ENCODE measurements at places on chromosomes 2 and 18.

DNA sequence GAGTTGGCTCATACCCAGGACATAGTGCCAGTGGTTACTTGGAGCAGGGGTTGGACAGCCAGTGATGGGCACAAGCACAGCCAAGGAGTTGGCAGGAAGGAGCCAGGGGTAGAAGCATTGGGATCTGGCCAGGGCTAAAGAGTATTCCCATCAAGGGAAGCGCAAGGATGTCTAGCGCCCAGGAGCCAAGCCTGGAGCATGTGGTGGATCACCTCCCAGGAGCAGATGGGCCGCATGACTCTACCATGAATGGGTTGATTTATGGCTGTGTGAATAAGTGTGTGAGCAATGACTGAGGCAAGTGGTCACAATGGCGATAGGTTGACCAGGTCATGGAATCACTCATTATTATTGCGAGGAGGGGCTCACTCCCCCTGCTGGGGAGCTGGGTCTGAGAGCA, 111.1 kb downstream of the FHOD3 start:
- DNase-seq = no peak

GRCh38 chr18:22348521-22349316, 69.0 kb downstream of the CTAGE1 start:
- DNase-seq = no peak

DNA sequence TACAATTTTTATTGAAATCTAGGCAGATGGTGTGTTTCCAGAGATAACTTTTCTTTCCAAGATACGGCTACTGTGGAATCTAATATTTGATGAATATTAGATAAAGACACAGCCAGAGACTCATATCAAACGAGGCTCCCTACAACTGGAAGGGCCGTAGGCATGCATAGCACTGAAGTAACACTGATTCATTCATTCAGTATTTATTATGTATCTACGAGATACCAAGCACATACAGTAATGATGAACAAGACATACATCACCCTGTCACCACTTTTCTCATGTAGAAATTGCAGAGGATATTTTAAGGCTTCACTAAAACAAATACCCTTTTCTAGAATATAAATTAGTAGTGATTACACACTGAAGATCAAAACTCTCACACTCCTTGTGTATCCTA, 74.5 kb downstream of the KCTD18 start:
- DNase-seq = no peak

GRCh38 chr2:135056790-135057189, 4.7 kb downstream of the RAB3GAP1 start:
- no peak for DNase-seq

DNA sequence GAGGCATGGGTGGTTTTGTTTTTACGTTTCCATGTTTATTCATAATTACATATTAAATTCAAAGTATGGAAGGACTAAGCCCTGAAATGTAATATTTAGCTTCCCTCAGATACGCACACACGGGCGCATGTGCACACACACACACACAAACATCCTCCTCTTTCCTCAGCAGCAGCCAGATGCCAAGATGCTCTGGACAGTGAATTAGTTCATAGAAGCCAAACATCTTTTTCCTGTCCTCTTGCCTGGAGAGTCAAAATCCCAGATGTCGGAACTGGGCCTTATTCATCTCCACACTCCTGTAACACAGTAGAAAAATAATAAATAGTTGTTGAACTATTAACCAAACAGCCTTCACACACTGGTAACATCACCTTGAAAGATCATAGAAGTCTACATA, 273.1 kb downstream of the SP3 start:
- no peak for DNase-seq

DNA sequence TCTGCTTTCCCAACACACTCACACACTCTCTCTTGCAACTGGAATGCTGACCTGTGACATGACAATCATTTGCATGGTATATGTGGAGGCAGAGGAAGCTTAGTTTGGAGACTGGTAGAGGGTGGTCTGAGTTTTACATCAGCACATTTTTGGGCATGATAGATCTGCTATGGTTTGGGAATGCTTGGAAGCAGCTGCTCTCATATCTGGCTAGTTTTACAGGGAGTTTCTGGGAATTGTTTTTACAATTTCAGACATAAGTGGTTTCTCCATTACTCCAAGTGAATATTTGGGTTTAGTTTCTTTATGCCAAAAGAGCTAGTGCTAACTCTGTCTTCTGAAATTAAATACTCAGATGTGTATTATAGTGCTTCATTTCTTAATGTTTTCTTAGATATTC, 977.6 kb downstream of the SUCLG1 start:
- DNase-seq = no peak

DNA sequence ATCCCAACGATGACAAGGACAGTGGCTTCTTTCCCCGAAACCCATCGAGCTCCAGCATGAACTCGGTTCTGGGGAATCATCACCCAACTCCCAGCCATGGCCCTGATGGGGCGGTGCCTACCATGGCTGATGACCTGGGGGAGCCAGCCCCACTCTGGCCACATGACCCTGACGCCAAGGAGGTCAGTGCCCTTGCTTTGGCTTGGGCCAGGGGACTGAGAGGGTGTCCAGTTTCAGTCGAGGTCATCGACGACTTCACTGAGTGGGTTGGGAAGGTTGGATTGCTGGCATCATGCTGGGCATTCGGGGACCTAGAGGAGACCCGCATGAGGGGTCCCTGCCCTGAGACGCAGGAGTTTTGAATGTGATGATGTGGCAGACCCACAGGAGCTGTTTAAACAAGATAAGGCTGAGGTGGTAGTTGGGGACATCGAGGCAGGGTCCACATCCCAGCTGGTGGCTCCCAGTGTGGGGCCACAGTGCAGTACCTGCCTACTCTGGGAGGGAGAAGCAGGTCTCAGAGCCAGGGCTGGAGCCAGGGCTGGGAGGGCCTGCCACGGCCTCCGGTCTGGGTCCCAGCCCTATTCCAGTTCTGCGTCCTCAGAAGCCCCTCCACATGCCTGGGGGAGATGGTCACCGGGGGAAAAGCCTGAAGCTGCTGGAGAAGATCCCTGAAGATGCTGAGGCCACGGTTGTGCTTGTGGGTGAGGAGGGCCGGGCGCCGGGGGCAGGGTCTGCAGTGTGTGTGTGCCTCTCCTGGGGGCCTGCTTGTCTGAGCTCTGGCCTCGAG, 6.0 kb downstream of the SLC4A3 start:
- DNase-seq = no peak

- no peak for DNase-seq
These were observed 47.4 kb upstream of the NXPH2 start for GRCh38 chr2:138827426-138828054.

Data from sigmoid colon (tissue), 7 donors.